ENCODE measurements at places on chromosomes 12 and 14.

GRCh38 chr14:102866982-102867761, 55.3 kb upstream of the AMN start:
- no peak for DNase-seq

GRCh38 chr14:91125271-91125660, 11.4 kb downstream of the DGLUCY start:
- no peak for DNase-seq

DNA sequence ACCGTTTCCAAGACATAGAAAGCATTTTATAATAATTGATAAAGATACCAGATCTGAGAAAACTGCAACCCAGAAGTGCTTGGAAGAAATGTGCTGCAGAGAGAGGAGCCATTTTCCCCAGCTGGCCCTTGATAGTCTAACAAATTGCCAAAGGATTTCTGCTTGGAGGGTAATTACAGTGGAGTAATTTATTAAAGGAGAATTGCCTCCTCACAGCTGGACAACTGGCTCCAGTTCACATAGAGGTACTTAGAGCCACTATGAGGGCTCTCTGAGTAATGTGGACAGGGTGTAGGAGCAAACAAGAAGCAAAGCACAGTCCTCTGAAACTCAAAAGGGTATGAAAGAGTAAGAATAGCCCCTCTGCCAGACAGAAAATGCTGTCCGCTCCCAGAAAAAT, 335.6 kb downstream of the SYT1 start:
- no peak for DNase-seq

- no peak for DNase-seq
Measured at GRCh38 chr12:124057691-124058090, 84.7 kb downstream of the ZNF664 start.

GRCh38 chr12:83093426-83093825, 406.7 kb downstream of the TMTC2 start:
- DNase-seq: no peak

DNA sequence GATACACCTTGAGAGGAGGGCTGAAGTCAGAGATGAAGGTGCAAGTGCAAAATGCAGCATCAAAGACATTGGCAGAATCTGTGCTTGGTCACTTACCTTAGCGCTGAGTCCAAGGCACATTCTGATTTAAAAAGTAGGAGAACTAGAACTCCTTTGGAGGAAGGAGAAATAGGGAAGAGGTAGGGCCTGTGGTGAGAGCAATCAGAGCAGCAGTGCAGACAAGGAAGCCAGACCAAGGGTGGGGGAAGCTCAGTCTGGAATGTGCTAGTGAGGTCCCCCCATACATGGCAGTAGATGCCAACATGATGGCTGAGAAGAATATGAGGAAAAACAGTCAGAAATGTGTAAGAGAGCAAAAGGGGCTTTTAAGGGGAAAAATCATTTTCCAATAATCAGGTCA, 206.5 kb downstream of the SSPN start:
- no peak for DNase-seq

- no peak for DNase-seq
Measured at GRCh38 chr12:21526053-21526452, at the start of gene SPX. TSS of gene SPX (plus strand) at chr12:21526296. CDS start at chr12:21526473, 177 bp downstream.

GRCh38 chr12:65492998-65493912, 214.8 kb downstream of the MSRB3 start:
- no peak for DNase-seq

GRCh38 chr12:21819236-21819635, 44.7 kb upstream of the KCNJ8 start:
- no peak for DNase-seq

GRCh38 chr12:101455685-101456084, 19.5 kb upstream of the SPIC start:
- DNase-seq: peak; percentile 34

- no peak for DNase-seq
Measured at GRCh38 chr12:20368651-20369304, 441 bp downstream of the PDE3A start.

DNA sequence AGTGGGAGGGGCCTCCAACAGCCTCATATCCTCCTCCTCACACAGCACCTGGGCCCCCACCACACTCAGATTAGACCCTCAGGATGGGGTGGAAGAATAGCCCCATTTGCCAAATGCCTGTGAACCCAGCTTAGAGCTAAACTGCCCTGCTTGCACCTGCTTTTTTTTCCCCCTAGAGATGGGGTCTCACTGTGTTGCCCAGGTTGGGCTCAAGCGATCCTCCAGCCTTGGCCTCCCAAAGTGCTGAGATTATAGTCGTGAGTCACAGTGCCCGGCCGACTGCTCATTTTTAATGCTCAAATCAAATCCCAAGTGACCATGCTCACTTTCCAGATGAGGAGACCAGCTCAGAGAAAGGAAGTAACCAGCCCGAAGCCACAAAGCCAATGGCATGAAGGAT, 27.1 kb downstream of the TESC start:
- no peak for DNase-seq

DNA sequence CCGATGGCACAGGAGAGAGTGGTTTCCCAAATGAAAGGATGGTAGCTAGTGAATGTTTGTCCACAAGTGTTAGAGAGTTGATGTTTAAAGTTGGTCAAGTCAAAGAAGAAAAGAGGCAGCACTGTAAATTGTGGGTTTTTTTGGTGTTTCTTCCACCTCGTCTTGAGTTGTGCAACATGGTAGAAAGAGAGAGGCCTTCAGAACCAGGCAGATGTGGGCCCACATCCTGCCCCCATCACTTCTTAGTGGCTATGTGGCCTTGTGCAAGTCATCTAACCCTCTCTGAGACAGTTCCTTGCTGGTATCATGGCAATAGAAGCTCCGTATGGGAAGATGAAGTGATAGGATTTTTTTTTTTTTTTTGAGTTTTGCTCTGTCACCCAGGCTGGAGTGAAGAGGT, 60.8 kb downstream of the NDUFA12 start:
- DNase-seq: no peak

GRCh38 chr14:22338917-22339715, 249.9 kb downstream of the DAD1 start:
- DNase-seq: no peak

GRCh38 chr12:12872139-12872933, 19.0 kb upstream of the GPRC5A start:
- no peak for DNase-seq

- DNase-seq: no peak
Measured at GRCh38 chr12:121806546-121807423, 3.0 kb downstream of the SETD1B start.

DNA sequence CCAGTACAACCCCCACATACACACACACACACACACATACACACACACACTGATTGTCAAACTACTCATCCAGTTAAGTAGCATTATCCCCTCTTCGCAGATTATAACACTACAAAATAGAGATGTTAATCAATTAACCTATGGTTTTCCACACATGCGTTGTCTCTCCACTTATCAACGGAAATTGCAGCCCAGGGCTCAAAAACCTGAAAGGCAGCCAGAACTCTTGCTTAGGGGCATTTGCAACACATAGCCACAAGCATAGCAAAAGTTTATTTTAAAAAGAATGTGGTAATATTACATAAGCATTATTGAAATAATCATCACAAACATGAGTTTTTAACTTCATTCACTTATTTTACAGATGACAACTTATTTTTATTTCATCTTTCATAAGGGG, 265.8 kb downstream of the SLC16A7 start:
- DNase-seq: no peak

GRCh38 chr12:27673101-27673718, 23.0 kb upstream of the REP15 start:
- no peak for DNase-seq

GRCh38 chr12:44709166-44709565, 166.9 kb downstream of the NELL2 start:
- no peak for DNase-seq

DNA sequence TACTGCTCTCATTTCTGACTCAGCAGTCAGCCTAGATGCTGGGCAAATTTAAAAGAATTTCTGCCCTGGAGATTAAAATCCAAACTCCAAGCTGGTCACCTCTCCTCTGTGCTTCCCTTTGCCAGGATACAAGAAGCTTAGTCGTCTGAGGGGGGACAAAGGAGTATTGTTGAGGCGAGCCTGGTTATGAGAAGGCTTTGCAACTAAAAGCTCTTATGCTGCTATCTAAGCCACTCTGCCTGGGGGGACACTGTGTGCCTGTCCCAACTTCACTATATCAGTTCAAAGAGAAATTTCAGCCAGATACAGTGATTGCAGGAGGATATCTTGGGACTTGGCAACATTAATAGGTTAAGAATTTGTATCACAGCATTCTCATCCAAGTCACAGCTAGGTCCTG, 10.8 kb upstream of the PLEKHH1 start:
- DNase-seq: no peak

GRCh38 chr14:54567639-54568561, 972 bp downstream of the SAMD4A start:
- peak; percentile 67 for DNase-seq

DNA sequence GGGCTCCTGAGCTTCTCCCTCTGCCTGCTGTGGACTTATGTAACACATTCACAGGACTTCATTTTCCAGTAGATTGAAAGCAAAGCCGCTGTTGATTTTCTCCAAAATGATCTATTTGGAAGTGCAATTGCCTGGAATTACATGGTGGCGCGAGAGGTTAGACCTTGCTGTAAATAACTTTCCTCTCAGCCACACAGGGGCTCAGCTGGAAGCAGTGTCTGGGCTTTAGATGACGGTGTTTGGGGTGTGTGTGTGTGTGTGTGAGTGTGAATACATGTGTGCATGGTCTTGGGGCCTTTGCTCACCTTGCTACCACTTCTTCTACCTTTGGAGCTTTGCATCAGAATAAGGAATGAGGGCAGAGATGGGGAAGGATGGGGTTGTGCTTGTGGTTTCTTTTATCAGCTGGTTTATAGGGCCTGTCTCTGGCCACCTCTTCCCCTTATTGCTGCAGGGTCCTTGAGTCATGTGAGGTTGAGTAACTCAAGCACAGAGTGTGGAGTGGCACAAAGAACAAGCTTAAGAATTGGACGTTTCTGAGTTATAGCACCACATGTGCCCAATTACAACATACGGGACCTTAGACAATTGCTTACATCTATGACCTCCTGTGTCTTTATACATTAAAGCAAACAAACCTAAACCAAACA, 280.6 kb downstream of the NRXN3 start:
- no peak for DNase-seq

GRCh38 chr12:32148372-32148771, 41.7 kb downstream of the BICD1 start:
- no peak for DNase-seq

DNA sequence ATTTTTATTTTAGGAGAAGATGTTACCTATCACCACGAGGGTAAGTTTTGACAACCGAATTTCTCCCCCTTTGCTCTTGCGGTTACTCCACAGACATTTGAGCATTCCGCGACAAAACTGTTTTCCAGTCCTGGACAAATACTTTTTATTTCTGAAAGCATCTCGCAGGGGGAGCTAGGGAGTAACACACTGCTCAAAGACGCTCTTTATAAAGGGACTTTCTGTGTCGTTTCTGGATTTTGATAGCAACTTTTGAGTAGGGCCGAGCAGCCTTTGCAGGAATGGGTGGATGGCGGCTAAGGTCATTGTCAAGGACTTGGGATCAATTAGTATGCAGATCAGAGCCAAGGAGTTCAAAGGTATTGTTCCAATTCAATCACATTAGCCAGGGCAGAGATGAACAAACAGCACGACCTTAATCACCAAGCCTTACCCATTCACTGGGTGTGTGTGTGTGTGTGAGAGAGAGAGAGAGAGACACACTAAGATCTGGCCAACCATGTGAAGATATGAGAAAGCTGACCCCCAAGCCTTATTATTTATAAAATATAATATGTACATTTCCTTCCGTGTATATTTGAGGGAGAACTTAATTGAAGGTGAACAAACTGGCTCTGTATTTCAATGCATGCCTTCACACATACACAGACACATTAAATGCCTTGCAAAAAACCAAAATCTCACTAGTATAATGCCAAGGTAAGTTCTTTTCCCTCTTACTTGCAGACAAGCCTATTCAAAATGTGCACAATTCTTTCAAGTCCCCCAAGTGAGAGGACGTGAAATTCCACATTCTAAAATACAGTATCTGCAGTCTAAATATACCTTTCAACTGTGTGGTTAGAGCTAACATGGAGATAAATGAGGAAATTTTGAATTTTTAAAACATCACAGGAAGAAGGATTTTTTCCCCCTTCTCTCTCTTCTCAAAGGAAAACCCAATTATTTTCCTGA, 613.8 kb downstream of the VRK1 start:
- DNase-seq: no peak

GRCh38 chr14:91159906-91160305, 46.0 kb downstream of the DGLUCY start:
- no peak for DNase-seq

- no peak for DNase-seq
Measured at GRCh38 chr14:26935733-26936132, 337.9 kb upstream of the NOVA1 start.

GRCh38 chr12:53816360-53817020, 64.7 kb upstream of the CISTR start:
- DNase-seq: no peak

DNA sequence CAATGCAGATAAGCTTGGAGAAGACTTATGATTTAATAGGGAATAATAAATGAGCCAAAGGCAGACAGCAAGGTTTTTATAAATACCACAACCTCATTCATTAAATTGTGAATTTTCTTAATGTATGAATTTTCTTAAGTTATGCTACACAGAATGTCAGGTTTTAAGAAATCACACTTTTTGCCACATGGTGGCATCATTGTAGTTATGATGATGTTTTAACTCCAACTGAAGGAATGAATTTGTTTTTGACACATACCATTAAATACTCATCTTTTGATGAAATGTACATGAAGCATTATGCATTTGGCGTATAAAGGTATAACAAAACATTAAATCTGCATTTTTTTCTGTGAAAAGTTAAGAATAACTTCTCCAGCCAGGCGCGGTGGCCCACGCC, 524.1 kb upstream of the FBXO33 start:
- DNase-seq: no peak

Data from activated T-cell treated with anti-CD3 and anti-CD28 coated beads, Interleukin-2, amount 50 U/mL, for 24 hours (primary cell).